Left lung (tissue), 14 donors: ENCODE measurements at places on chromosomes 7 and 10. TPM values are rescaled to one million over a fixed set of nuclear protein-coding genes. Genes with fewer than 3 reads are reported as not detected.
A peak's percentile ranks its signal among the peaks of the same experiment; 100 is the strongest.

DNA sequence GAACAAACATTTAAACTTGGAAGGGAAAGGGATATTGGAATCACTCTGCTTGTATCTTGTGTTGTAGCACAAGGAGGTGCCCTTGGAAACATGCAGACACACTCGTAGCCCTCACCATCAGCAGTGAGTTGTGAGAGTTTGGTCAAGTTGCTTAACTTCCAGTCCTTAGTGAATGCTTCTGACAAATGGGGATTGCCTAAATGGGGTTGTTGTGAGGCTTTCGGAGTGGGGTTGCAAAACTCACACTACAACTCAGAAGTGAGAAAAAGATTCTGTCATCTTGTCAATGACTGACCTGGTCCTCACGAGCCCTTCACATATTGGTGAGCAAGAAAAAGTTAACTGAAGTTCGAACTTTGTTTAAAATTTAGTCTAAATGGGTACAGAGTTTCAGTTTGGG lies 29.0 kb upstream of the GSDME start:
- H3K27ac ChIP-seq: peak overlapping the region; percentile 63
- no peaks in the 10 kb centered on the region for H3K4me1 ChIP-seq
- DNase-seq: no peak
- H3K36me3 ChIP-seq: no peaks in the 10 kb centered on the region
- H3K27me3 ChIP-seq: no peaks in the 10 kb centered on the region

DNA sequence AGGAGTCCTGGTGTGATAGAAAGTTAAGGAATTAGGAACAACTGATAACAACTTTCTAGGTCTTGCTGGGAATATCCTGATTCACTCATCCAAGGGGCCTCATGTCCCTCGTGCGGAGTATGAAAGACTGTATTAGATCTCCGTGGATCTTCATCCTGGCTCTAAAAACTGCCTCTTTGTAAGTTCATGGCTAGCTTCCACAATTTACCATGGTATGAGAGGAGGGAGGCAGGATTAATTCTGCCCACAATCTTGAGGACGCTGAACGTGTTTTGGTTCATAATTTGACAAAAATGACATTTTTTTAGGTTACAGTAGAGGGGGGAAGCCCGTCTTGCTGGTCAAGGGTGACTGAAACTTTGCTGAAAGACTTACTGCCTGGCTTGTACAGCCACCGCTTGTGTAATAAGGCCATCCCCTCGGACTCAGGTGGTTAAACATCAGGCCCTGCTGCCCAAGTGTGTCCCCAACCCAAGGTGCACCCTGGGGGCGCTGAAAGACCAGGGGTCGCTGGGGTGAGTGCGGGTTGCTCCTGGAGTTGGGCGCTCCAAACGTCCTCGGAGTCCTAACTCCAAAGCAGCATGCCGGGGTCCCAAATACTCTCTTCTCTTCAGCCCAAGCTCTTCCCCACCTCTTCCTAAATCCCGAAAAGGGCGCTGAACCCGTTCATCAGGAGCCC lies 733 bp downstream of the HIBADH start:
- no peaks in the 10 kb centered on the region for H3K27me3 ChIP-seq
- peak; percentile 41 for DNase-seq
- no peaks in the 10 kb centered on the region for H3K36me3 ChIP-seq
- peak overlapping the region; percentile 84 for H3K4me3 ChIP-seq
- H3K27ac ChIP-seq: peak overlapping the region; percentile 91

GRCh38 chr7:43655584-43655983 lies 72.7 kb downstream of the STK17A start:
- no peaks in the 10 kb centered on the region for H3K27me3 ChIP-seq
- H3K36me3 ChIP-seq: no peaks in the 10 kb centered on the region
- no peak overlapping the region for H3K27ac ChIP-seq
- peaks cover 18% of the 10 kb centered on the region for H3K4me1 ChIP-seq
- DNase-seq: no peak
- no peak overlapping the region for H3K4me3 ChIP-seq

DNA sequence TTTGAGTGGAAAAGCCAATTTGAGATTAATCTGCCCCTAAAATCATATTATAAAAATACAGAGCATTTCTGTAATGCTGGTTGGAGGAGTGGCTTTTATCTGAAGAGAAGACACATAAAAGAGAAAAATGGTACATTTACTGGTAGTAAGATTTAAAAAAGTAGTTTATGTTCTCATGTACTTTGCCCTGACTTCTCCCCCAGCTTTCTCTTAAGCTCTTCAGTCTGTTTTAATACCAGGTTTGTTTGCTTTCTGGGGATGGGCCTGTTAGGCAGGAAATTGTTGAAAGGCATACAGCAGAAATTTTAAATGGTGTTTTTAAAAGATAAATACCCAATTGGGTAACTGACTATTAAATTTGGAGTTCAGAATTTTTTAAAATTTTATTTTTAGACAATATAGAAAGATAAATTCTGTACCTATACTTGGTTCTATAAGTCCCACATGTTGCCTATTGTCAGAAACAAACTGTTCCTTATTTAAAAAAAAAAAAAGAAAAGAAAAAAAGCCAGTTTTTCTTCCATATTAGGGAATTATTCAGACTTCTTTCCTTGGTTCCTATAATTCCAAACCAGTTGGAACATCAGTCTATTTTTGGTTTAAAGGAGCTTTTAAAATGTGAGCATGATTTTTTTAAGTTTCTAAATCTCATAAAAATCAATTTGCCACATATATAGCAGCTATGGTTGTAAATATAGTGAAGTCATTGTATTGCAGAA lies 136.6 kb downstream of the ARID5B start:
- H3K27ac ChIP-seq: peak overlapping the region; percentile 74
- DNase-seq: no peak

GRCh38 chr10:117496616-117497028 lies 45.9 kb upstream of the EMX2 start:
- peak; percentile 73 for DNase-seq
- no peak overlapping the region for H3K27ac ChIP-seq
- H3K4me3 ChIP-seq: no peak overlapping the region
- H3K4me1 ChIP-seq: no peaks in the 10 kb centered on the region
- H3K27me3 ChIP-seq: peaks cover 60% of the 10 kb centered on the region

GRCh38 chr7:24346716-24347115 lies 62.7 kb downstream of the NPY start:
- no peak for DNase-seq
- no peak overlapping the region for H3K4me3 ChIP-seq
- H3K27ac ChIP-seq: no peak overlapping the region
- no peaks in the 10 kb centered on the region for H3K27me3 ChIP-seq
- H3K4me1 ChIP-seq: no peaks in the 10 kb centered on the region

- no peaks in the 10 kb centered on the region for H3K36me3 ChIP-seq
- peaks cover 5% of the 10 kb centered on the region for H3K4me1 ChIP-seq
- H3K27me3 ChIP-seq: peaks cover 100% of the 10 kb centered on the region
Measured at GRCh38 chr7:19105546-19105945, 11.9 kb downstream of the TWIST1 start.

- H3K4me1 ChIP-seq: no peaks in the 10 kb centered on the region
- H3K4me3 ChIP-seq: no peak overlapping the region
- DNase-seq: no peak
- no peak overlapping the region for H3K27ac ChIP-seq
- H3K36me3 ChIP-seq: no peaks in the 10 kb centered on the region
Measured at GRCh38 chr7:95503271-95504131, 17.8 kb downstream of the ASB4 start.

DNA sequence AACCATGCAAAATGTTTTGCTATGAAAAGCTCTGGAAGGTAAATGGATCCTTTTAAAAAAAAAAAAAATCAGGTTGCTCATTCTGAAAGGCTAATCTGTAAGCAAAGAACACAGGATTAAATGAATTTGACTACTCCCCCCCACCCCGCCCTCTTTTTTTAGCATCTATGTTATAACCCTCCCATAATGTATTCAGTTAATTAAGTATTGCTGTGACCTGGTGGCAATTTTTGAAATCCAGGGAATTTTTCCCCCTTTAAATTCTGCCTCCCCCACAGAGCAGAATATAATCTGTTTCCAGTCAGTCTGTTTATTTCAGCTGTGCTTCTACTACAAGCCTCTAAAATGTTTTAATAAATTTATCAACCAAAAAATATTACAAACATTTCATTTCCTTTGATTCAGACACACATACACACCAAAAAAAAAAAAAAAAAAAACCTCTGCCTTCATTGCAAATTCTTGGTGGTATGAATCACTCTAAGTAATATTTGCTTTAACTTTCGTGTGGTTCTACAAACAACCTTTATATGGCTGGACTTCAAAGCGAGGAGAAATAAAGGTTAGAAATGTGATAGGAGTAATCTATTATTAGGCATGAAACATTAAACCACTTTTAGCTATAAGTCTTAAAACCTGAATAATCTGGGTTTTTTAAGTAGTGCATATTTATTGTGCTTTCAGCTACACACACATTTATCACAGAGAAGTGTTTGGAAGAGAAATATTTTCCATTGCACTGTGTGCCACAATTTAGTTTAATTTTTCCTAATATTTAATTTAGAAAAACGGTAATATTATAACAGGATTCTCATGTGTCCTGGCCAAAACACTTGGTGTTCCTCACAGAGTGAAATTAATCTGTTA lies 64.4 kb upstream of the ARID5B start:
- no peaks in the 10 kb centered on the region for H3K27me3 ChIP-seq
- H3K4me1 ChIP-seq: peaks cover 22% of the 10 kb centered on the region
- H3K27ac ChIP-seq: peak overlapping the region; percentile 79
- DNase-seq: peak; percentile 18
- H3K4me3 ChIP-seq: no peak overlapping the region

GRCh38 chr10:119588071-119588470 lies 8.7 kb downstream of the TIAL1 start:
- no peak overlapping the region for H3K27ac ChIP-seq
- H3K36me3 ChIP-seq: no peaks in the 10 kb centered on the region
- H3K27me3 ChIP-seq: no peaks in the 10 kb centered on the region

- no peak overlapping the region for H3K4me3 ChIP-seq
- H3K27me3 ChIP-seq: no peaks in the 10 kb centered on the region
- no peak for DNase-seq
- no peak overlapping the region for H3K27ac ChIP-seq
- H3K36me3 ChIP-seq: no peaks in the 10 kb centered on the region
Measured at GRCh38 chr10:120098232-120098930, 205.9 kb downstream of the SEC23IP start.

GRCh38 chr10:76902949-76903348 lies 734.7 kb downstream of the KCNMA1 start:
- no peaks in the 10 kb centered on the region for H3K4me1 ChIP-seq
- H3K27ac ChIP-seq: no peak overlapping the region
- H3K27me3 ChIP-seq: no peaks in the 10 kb centered on the region
- no peak overlapping the region for H3K4me3 ChIP-seq
- DNase-seq: no peak

- DNase-seq: no peak
- no peak overlapping the region for H3K4me3 ChIP-seq
- H3K4me1 ChIP-seq: no peaks in the 10 kb centered on the region
- no peak overlapping the region for H3K27ac ChIP-seq
- H3K36me3 ChIP-seq: no peaks in the 10 kb centered on the region
Measured at GRCh38 chr10:117578999-117579590, 36.5 kb downstream of the EMX2 start.

DNA sequence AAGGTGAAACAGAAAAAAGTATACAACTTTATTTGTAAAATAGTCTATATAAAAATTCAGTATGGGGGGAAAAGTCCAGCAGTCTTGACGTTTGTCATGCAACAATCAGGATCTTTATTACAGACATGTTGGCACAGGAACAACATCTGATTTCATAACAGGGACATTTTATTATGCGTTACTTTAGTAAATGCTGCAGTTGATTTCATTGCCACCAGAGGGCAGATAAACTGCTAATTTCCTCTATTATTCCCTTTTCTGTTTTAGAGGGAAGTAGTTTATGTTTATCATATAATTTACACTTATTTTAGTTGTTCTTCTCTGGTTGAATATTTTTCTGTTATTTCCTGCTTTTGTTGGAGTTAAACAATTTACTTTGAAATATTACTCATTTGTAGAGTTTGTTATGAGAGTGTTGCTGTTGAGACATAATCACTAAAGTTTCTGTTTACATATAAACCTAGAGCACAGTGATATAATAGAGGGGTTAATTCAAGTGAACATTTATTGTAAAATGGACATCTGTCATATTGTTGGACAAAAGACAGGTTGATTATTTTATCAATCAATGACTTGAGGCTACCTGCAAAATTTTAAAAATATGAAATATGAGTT lies 3.3 kb downstream of the PLXDC2 start:
- no peaks in the 10 kb centered on the region for H3K27me3 ChIP-seq
- H3K36me3 ChIP-seq: no peaks in the 10 kb centered on the region
- no peaks in the 10 kb centered on the region for H3K4me1 ChIP-seq
- H3K27ac ChIP-seq: peak overlapping the region; percentile 50
- peak overlapping the region; percentile 25 for H3K4me3 ChIP-seq

DNA sequence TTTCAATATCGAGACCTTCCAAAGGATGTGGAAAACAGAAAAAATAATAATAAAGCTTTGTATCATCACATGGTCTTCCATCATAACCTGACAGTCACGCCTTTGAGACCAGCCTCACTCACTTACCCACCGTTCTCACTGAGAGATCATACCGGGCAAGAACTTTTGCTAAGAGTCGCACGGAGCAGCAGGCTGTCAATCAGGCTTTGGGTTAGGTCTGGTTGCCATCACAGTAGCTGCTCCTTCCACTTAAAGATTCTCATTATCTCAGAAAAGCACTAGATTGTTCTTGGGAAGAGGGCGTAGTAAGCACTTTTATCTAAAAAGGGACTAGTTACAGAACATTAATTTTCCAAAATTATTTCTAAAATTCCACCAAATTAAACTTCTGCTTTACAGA lies 2.0 kb downstream of the RELN start:
- peaks cover 3% of the 10 kb centered on the region for H3K4me1 ChIP-seq
- no peak overlapping the region for H3K27ac ChIP-seq
- no peak overlapping the region for H3K4me3 ChIP-seq
- H3K36me3 ChIP-seq: no peaks in the 10 kb centered on the region

DNA sequence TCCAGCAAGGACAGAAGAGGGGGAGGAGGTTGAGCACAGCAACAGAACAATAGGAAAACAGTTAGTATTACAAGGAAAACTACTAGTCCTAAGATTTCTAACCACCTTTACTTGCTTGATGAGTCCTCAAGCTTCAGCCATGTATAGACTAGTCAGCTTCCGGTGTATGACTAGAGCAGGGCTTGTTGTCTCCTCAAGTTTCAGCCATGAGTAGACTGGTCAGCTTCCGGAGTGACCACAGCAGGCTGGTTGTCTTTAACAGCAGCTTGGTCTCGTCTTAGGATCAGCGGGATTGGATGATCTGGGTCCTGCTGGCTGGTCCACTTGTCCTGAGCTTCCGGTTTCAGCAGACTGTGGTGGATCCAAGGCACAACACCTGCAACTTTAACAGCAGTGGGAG lies 10.6 kb upstream of the ZNF239 start:
- H3K27me3 ChIP-seq: no peaks in the 10 kb centered on the region
- H3K36me3 ChIP-seq: no peaks in the 10 kb centered on the region
- H3K4me1 ChIP-seq: no peaks in the 10 kb centered on the region
- no peak overlapping the region for H3K27ac ChIP-seq
- no peak for DNase-seq
- H3K4me3 ChIP-seq: no peak overlapping the region

- H3K4me1 ChIP-seq: peaks cover 18% of the 10 kb centered on the region
- no peaks in the 10 kb centered on the region for H3K36me3 ChIP-seq
- no peak overlapping the region for H3K4me3 ChIP-seq
- no peaks in the 10 kb centered on the region for H3K27me3 ChIP-seq
- no peak for DNase-seq
Measured at GRCh38 chr10:73892310-73893030, 18.1 kb upstream of the CAMK2G start.

Gene HELLS
- 32.9 TPM for total RNA-seq

Gene RPEL1
- total RNA-seq: 0.13 TPM

Gene GPR26
- not detected for total RNA-seq

Gene EN2
- not detected for total RNA-seq

Gene LRRC4
- total RNA-seq: 24.4 TPM

Gene CYP2E1
- 0.68 TPM for total RNA-seq

Gene CCNY
- total RNA-seq: 68.1 TPM

Gene NAT16
- total RNA-seq: not detected

Gene SPAM1
- total RNA-seq: not detected
